ENCODE measurements at places on chromosomes 1 and 21.

GRCh38 chr1:3712573-3713535 is 39.4 kb upstream of the CCDC27 start:
- DNase-seq: no peak

DNA sequence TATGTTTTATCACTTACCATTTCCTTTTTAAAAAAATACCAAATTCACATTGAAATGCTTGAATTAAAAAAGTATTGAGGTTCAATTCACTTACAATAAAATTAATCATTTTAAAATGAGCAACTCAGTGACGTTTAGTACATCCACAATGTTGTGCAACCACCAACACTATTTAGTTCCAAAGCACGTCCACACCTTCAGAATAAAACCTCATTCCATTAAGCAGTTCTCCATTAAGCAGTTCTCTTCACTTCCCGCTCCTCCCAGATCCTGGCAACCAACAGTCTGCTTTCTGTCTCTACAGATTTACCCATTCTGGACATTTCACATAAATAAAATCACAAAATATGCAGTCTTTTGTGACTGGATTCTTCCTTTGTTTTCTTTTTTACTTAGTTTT is 41.3 kb downstream of the GNG4 start:
- no peak for DNase-seq

DNA sequence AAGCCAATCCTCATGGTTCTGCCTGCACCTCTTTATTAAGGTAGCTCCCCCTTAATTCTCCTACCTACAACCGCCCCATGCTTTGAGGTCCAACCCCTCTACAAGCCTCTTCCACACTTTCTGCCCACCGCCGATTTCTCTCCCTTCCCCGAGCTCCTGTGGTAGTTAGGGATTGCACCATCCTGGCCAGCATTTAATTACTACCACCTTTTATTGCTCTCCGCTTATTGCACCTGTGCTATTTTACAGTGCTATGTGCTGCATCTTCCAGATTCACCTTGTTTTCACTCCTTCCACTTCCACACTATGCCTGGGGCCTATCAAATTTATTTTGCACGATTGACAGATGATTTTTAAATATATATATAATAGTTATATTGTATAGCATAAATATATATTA is 29.3 kb upstream of the DNAJC11 start:
- DNase-seq: no peak

GRCh38 chr1:167469280-167469965 is 48.9 kb downstream of the CD247 start:
- no peak for DNase-seq

DNA sequence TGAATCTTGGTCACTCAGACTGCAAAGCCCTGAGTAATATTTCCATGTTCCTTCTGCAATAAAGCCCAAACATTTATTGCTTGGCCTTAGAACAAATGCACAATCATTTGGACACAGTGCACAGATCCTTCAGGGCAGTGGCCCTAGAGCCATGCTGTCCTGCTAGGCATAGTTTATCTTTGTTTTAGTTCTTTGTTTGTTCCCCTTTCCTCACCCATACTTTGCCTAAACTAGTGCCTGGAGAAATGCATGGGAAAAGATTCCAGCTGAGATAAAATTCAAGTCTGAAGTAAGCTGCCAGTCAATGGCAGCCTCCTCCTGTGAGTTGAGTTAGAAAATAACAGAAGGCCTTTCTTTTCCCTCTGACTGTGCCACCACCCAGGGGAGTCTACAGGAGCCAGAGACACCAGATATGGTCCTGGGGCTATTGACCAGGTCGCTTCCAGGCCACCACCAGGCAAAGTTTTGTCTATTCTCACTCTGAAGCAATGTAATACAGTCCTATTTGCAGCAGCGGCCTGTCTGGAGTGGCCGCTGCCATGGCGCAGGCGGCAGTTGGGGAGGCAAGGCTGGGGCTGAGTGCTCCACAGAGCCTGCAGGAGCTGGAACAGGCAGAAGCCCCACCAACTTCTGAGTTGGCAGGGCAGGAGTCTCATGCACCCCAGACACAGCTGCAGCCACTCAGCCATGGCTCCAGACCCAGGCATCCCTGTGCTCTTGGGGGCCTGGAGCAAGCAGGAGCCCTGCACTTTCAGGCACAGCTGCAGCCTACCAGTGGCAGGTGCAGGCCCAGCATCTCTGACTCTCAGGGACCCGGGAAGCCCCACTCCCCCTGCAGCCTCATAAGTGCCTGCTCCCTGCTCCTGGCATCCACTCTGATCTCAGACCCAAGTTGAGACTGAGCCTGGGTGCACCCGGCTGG is 258.6 kb downstream of the GPATCH2 start:
- no peak for DNase-seq

GRCh38 chr1:205998457-205999241 is 4.5 kb downstream of the RAB7B start:
- no peak for DNase-seq

- no peak for DNase-seq
Measured at GRCh38 chr1:202029727-202030126, 19.3 kb downstream of the ELF3 start.

- DNase-seq: no peak
Measured at GRCh38 chr1:41455479-41456332, 28.8 kb downstream of the EDN2 start.

DNA sequence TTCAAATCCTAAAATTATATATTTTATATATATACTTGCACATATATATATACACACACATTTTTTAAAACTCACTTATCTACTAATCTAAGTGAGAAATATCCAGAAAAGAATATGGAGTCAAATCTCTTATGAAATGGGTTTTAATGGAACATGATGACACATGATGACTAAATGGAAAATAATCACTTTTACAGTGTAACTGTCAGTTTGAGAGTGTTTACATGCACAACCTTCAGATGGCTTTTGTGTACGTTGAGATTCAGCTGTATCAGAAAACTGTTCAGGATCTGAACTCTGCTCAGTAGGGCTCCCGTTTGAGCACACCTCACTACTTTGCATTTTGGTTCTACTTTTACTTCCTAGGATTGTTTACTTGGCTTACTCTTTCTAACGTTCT is 189.8 kb downstream of the DNAH14 start:
- no peak for DNase-seq

DNA sequence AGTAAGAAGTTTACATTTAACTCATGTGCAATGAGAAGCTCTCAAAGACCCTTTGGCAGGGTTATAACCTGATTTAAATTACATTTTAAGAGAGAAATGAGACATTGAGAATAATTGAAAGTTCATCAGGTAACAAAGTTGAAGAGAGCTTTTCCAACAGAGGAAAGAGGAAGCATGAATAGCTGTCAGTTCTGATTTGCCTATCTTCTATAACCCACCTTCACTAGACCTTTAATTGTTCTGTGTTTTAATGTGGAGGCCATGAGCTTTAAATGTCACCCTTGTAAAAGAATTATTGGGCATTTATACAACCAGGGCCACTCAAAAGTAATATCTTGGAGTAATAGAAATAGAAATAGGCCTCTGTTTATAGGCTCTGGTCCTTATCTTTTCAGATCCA is 9.3 kb upstream of the FCRL1 start:
- no peak for DNase-seq

- no peak for DNase-seq
Measured at GRCh38 chr1:35544976-35545375, 12.2 kb downstream of the KIAA0319L start.

GRCh38 chr1:228405200-228405978 is 1.2 kb downstream of the TRIM11 start:
- no peak for DNase-seq

DNA sequence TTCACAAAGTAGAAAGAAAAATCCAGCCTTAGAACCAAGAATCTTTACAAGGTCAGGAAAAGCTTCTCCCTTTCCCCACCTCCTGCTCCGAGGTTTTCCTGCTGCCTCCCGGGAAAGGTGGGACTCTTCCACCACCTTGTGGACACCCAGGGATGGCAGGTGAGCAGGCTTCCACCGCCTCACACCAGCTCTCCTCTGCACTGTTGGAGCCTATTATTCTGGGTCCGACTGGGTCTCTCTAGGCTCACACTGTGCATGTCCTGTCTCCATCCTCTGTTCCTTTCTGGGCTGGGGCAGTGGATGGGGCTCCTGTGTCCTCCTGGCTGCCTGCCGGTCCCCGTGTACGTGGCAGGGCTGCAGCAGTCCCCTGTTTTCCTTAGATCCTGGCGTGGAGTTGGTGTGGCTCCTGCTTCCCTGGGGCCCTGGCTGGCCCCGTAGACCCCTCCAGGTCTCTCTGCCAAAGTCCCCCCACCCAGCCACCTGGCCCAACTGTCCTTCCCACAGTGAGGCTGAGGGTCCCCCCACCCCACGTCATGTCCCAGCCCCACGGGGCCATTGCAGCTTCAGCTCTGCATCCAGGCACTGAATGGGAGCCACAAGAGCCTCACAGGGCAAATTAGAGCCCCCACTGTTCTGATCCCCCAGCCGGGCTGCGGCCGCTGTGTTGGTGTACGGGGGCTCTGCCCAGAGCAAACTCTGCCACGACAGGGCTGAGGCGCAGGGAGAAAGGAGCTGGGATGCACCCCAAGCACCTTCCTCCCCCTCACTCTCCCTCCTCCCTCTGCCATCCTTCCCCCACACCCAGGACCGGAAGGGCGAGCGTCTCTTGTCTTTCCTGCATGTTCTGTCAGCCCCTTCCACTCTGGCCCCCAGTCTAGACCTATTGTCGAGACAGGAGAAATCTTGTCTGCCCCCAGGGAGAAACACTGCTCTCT is 3.3 kb upstream of the SLC45A1 start:
- DNase-seq: no peak

DNA sequence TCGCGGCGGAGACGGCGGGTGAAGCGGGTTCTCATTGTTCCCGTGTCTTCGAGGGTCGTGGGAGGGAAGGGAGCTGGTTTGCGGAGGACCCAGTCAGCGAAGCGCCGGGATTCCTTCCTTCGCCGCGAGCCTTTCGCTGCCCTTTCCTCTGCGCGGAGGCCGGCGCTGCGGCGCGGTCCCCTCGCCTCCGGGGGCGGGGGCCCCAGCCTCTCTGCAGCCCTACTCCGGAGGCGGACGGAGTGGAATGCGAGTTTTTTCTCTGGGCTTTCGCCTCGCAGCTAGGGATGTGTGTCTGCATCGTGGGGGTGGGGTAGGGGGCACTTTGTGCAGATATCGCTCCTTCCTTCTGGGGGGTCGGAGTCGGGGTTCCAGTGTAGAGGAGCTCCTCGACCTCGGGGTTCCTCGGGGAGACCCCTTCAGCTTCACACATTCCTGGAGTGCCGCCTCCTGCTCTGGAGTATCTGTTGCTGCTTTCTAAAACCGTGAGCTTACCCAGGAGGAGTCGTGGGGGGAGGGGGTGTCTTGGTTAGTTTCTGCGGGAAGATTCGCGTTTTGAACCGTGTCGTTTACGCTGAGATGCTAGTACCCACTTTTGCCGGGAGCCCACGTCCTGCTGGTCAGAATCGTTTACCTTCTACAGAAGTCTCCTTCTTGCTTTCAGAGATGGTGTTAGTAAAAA is 595 bp downstream of the RNF2 start:
- DNase-seq: peak; percentile 6

GRCh38 chr1:231264642-231265041 is 23.6 kb downstream of the GNPAT start:
- no peak for DNase-seq

DNA sequence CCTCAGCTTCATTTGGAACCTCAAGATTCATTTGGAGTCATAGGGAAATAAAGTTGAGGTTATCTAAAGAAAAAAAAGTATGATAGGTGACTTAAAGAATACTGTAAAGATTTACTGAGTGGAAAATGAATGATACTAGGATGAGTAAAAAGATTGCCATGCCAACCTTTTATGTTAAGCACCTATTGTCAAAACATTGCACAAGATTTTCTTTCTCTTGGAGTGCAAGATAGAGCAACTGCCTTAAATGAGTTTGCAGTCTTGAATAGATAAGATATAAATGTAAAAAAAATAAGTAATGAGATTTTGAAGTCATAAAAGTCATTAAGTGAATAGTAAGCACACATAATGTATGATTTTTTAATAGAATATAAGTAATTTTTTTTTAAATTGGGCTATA is 5.1 kb upstream of the ANGPTL1 start:
- no peak for DNase-seq

DNA sequence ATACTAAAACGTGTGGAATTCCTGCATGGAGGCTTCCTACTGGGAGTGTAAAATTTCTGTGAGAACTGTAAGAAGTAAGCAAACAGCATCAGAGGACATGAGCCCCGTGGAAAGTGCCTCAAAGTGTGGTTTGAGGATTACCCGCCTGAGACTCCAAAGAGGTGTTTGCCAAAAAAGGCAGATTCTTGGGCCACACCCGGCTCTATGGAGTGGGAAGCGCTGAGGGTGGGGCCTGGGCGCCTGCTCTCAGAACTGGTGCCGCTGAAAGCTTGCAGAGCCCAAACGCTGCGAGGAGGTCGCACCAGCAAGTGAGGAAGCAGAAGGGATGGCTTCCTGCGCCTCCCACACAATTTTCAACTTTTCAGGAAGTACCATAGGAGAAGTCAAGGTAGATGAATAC is 43.0 kb upstream of the PSEN2 start:
- DNase-seq: no peak

GRCh38 chr1:30753660-30754123 is 3.9 kb downstream of the LAPTM5 start:
- peak; percentile 63 for DNase-seq

GRCh38 chr1:232837087-232837486 is 31.9 kb downstream of the MAP10 start:
- DNase-seq: no peak

DNA sequence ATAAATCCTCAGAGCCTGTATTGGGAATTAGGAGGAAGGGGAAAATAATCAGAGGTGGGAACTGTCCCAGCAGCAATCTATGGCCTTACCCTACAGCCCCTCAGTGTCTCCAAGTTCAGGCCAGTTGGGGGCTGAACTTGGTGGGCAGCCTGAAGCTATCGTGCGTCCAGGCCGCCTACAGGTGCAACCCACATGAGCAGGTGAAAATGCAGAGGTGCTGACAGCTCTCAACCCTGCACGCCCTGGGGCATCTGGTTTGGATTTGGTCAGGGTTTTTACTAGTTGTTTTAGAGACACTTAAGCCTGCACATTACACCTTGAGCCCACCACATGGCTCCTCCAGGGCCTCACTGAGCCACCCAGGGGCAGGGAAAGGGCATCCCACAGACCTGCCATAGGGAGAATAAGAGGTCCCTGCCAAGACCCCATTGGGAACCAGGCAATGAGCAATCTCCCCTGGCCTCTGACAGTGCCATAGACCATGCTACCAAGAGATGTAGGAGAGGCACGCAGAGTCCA is 209.5 kb downstream of the FOXD2 start:
- no peak for DNase-seq

DNA sequence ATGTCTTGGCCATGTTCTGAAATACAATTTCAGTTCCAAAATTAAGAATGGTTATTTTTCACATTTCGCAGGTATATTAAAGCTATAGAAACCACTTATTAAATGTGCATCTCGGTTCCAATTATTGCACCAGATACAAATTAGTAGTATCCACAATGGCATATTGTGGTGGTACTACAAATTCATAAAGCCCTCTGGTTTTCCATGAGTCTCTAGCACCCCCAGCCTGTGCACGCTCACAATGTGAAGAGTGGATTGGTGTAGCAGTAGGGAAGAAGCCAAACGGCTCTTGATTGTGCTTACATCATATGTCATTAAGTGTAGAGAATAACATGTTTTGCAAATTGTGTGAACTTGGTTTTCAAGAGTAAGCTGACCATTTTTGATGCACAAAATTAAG is 1.9 kb upstream of the BRINP3 start:
- no peak for DNase-seq
